ENCODE measurements at places on chromosomes 5 and 9. TPM values are rescaled to one million over a fixed set of nuclear protein-coding genes. Genes with fewer than 3 reads are reported as not detected.

Gene PCDHB11
- 0.69 TPM for total RNA-seq

Gene TNFSF8
- total RNA-seq, result not detected

Gene FOXD4L6
- total RNA-seq, result not detected

Gene IRX4
- total RNA-seq, result not detected

Gene GHR
- 3.5 TPM for total RNA-seq

Gene FREM1
- total RNA-seq, result 0.16 TPM

Gene CLK4
- 30.6 TPM for total RNA-seq

Gene ADAMTSL1
- total RNA-seq, result 37.5 TPM

Gene GPRIN1
- total RNA-seq, result 3.2 TPM

Gene MEIKIN
- total RNA-seq, result not detected

All from bronchial smooth muscle cell (primary cell).